Stimulated activated CD4-positive, alpha-beta T cell treated with anti-CD3 and anti-CD28 coated beads, Interleukin-2, amount 100 ng/mL, for 24 hours (primary cell): ENCODE measurements at places on chromosomes 4 and X.

DNA sequence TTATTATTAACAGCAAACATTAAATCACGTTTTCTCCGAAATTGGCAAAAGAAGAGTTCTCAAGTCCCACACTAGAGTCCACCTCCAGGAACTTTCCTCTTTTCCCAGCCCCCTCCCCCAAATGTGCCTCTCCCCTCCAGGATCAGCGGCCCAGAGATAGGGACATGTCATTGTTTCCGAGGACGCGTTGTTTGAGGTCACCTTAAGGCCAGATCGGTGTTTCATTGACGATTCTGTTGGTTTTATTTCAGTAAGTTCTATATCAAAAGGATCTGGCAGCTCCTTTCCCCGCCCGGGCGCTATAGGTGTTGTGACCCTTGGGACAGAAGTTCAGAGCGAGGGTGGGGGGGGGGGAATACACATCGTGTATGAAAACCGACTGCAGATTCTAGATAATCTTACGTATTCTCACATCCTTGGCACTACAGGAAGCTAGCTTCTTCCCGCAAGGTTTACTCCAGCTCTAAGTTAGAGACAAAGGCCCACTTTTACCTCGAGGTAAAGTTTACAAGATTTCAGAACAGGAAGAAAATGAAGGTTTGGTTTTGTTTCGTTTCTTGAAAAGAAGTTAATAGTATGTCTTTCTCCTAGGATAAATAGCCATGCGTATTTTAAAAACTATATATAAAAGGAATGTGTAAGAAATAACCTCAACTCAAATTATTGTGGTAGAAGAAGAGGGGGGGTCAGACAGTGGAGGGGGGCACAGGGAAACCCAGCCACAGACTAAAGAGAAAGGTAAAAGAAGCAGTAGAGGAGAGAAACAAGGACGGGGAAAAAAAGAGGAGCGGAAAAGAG is 739 bp upstream of the MSX1 start:
- no peak for DNase-seq

DNA sequence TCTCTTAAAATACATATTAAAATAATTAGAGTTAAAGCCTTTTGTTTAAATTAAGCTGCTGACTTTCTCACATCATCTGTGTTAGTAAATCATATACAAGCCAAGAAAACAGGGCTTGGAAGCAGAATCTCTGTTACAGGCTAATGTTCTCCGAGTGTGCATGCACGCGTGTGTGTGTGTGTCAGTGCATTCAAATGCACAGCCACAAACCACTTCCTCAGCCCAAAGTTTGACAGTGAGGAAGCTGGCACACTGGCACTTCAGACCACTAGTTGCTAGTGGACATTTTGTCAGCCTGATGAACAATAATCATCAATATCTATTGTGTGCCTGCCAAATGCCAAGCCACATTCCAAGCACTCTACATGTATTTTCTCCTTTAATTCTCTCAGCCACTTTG is 5.6 kb downstream of the MAOB start:
- DNase-seq, result no peak

GRCh38 chrX:112857478-112857878 is 16.8 kb upstream of the AMOT start:
- no peak for DNase-seq

GRCh38 chrX:1153940-1154339 is 58.5 kb downstream of the CRLF2 start:
- DNase-seq, result no peak

DNA sequence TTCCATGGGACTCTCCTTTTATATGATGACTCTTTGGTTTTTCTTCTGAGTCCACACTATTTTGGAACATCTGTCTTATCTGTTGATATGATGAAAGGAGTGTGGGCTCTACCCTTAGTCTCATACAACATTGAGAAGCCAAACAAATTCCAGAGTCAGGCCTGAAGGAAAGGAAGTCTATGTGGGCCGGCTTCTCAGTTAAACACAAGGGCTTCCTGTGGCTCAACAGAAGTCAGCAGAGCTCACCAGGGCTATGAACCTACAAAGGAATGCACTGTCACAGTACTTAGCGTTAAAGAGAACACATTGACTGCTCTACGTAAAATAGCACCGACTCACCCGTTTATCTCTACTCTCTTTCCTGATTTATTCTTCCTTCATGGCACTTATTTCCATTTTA is 641.0 kb upstream of the FRG1 start:
- no peak for DNase-seq

GRCh38 chr4:8472689-8473197 is 32.2 kb downstream of the TRMT44 start:
- no peak for DNase-seq

DNA sequence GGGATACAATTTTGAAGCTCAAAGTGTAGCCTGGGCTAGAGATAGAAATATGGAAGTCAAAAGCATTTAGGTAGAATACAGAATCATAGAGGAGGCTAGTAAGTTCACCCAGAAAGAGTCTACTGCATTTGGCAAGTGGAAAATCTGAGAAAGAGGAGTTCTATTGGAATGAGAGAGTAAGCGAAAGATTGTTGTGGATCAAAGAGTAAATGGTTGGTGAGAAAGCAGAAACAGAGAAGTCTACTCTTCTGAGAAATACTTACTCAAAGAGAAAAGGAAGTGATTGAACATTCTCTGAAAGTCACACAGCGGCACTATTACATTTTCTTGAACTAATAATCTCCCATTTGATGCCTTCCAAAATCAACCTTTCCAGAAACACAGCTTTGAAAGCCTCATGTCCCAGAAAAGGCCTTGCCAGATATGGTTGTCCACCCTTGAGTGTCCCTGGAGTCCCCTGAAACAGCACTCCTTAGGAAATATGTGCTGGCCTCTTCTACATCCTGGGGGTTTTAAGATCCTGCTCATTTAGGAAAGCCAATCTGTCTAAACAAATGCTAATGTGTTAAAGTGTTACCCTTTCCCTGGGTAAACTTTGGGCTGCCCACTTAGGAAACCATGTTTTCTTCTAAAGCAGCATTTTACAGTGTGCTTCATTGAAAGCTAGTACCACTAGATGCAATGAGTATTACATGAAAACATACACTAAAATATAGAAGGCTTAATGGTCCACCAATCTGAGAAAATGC is 132.6 kb downstream of the INPP4B start:
- DNase-seq, result no peak
